ENCODE measurements at places on chromosomes 6 and 20. TPM values are rescaled to one million over a fixed set of nuclear protein-coding genes. Genes with fewer than 3 reads are reported as not detected.

DNA sequence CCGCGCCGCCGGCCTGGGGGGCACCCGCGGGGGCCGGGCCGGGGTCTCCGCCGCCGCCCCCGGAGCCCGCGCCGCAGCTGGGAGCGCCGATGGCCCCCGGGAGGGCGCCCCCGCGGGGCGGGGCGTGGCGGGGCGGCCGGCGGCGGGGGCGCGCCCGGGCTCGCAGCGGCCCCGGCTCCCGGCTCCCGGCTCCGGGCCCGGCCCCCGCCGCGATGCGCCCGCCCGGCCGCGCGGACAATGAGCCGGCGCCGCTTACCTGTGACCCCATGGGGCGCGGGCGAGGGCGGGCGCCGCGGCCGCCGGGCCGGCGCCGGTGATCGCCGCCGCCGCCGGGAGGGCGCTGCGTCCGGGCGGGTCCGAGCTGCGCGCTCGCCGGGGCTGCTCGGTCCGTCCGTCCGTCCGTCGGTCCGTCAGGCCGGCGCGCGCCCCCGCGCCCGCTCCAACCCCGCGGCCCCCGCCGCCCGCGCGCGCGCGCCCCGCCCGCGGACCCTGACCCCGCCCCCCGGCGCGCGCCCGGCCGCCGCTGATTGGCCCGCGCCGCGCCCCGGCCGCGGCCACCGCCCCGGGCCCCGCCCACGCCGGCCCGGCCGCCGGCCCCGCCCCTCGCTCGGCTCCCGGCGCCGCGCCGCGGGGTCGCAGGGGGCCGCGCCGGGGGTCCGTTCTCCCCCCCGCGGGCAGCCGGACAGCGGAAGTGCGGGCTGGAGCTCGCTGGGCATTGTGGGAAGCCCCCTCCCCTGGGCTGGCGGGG lies at the start of gene ZBTB46:
TSS of gene ZBTB46 (minus strand) at position 424 of the 748 bp plus-strand sequence. CDS start 40,507 bp downstream, outside the sequence.
- DNase-seq = peak; percentile 68

GRCh38 chr6:117976030-117976651 lies 69.1 kb downstream of the SLC35F1 start:
- no peak for DNase-seq

Gene TRIM40
- total RNA-seq = not detected

DNA sequence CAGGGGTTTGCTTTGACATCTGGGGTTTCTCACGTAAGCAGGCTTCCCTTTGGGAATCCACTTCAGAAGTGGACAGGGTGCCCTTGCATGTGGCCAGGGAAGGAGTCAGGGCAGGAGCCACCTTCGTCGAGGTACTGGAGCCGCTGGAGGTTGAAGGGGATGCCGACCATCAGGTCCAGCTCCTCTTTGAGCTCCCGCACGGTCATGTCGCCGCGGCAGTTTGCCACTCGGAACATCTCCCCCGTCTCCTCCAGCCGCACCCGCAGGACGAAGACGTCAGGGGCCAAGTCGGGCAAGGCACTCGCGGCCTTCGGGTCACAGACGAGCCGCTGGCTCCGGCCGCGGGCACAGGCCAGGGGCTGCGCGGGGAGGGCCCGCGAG lies 360 bp downstream of the ANKRD60 start:
- no peak for DNase-seq

Measured in lower lobe of right lung (tissue), 2 donors.